ENCODE measurements at places on chromosomes 1 and 21.

- no peak for DNase-seq
These were observed 22.9 kb upstream of the LMO4 start for GRCh38 chr1:87305762-87306161.

DNA sequence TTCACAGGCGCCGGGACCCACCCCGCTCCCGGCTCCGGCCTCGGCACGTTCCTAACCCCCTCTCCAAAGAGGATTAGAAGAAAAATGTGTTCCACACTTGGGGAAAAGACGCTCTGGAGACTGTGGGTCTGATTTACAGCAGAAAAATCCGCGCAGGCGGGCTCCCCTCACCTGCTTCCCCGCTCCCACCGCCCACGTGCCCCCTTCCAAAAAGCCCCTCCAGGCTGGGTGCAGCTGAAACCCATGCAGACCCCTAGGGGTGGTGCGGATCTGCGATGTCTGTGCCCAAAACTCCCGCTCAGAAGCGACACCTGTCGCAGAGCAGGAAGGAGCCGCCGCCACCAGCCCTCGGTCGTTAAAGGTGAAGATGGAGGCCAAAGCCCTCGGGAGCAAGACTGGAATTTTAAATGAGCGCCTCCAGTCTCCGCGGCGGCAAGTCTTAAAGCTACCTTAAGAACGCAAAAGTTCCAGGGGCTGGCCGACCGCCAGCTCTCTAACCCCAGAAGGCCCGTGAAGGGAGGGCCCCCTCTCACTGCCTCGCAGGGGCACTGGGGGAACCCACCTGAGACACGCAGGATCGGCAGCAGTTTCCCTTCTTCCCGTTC lies 688 bp upstream of the CHD5 start:
- no peak for DNase-seq

DNA sequence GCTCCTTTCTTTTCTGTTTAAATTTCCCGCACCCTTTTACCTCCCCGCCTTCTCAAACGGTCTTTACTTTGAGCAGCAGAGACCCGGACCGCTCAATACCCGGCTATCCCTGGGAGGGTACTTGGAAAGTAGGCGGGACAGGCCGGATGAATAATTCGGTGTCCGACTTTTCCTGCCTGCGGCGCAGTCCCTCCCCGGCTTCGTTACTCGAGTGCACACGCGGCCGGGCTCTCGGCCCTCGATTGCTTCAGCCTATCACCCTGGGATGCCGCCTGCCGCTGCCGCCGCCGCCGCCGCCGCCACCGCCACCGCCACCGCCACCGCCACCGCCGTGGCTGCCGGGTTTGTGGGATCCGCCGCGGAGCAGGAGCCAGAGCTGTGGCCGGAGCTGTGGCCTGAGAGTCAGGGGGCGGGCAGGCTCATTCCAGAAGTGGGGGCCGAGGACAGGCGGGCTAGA lies 382 bp upstream of the RASAL2 start:
- DNase-seq = peak; percentile 94

GRCh38 chr1:28246427-28246832 lies 10.5 kb downstream of the ATP5IF1 start:
- no peak for DNase-seq

GRCh38 chr1:185792040-185792439 lies 57.8 kb downstream of the HMCN1 start:
- DNase-seq = no peak

All from left colon (tissue), 2 donors.